ENCODE measurements at places on chromosomes 2 and 18.

GRCh38 chr2:211611061-211611518, 927.5 kb downstream of the ERBB4 start:
- no peak for DNase-seq

DNA sequence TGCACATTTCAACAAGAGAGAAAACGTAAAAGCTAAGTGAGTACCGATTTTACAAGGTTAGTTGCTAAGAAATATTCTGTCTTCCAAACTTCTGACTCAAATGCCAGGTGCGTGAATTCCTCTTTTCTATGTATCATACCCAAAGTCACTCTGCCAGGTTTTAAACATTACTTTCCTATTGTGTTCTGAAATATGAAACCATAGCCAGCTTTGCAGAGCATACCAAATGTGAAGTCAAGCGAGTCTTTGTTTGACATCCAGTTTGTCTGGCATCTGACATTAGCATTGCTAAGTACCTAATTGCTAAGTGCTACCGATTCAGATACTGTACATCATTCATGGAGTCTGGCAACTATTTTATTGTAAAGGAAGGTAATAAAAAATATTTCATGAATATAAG, 321.9 kb upstream of the GALNT5 start:
- no peak for DNase-seq

DNA sequence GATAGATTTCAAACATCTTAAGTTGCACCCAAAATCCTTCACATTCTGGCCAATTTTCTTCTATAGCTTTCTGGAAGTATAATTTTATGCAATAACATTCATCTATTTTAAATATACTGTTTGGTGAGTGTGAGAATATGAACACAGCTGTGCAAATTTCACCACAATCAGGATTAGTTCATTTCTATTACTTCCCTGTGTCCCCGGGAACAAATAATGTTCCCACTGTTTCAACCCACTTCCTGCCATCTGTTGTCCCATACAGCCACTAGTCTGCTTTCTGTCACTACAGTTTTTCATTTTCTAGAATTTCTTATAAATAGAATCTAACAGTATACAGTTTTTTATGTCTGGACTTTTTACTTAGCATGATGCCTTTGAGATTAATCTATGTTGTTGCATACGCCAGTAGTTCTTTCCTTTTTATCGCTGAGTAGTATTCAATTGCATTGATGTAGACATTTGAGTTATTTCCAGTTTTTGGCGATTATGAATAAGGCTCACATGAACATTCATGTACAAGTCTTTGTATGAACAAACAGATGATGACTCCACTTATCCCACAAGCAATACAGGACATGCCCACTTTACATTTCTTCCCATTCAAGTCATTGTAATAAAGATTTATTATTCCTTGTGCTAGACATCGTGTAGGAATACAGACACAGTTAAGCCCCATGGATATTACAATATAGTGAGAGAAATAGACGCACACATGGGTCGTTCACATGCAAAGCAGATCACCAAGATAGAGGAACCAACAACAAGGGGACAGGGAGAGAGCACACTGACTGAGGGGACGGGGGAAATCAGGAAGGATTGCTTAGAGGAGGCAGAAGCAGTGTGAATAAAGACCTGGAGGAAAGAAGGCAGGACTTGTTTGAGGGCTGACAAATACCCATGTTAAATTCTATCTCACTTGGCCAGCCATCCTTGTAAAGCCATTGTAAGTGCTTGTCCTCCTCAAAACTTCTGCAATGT, 72.9 kb upstream of the PAX8 start:
- no peak for DNase-seq

GRCh38 chr2:65528241-65528574, 95.8 kb upstream of the SPRED2 start:
- no peak for DNase-seq

- DNase-seq, result no peak
These were observed 105.8 kb downstream of the SPP2 start for GRCh38 chr2:234156326-234156725.

GRCh38 chr2:144876013-144876412, 356.1 kb upstream of the ZEB2 start:
- DNase-seq, result no peak

- DNase-seq, result no peak
These were observed 232.1 kb upstream of the STK17B start for GRCh38 chr2:196403471-196403870.

DNA sequence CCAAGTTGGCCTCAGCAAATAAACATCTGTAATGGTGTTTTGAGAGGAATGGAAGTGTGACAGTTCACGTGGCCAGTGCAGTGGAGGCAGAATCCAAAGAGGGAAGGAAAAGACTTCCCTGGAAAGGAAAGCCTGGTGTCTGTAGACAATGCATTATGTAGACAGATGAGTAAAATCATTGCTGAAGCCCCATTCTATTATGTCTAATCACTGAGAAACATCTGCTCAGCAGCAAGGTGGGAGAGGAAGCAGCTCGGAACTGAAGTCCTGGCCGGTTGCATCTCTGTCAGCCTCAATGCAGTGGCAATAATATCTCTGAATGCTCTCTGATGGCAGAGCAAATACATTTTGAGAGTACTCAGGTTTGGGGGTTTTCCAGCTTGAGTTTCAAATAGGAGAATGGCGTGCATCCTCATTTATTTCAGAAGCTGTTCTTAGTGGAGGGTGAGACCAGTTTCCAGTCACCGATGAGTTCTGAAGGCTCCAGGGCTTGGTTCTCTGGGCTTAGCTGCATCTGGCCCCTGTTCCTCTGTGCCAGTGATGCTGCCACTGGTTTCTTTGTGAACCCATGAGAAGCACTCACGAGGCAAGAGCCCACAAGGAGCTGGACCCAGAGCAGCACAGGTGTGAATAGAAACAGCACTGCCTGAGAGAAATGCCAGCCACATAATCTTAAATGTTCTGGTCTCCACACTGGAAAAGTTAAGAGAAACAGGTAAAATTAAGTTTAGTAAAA, 63.3 kb downstream of the RPIA start:
- DNase-seq, result no peak

DNA sequence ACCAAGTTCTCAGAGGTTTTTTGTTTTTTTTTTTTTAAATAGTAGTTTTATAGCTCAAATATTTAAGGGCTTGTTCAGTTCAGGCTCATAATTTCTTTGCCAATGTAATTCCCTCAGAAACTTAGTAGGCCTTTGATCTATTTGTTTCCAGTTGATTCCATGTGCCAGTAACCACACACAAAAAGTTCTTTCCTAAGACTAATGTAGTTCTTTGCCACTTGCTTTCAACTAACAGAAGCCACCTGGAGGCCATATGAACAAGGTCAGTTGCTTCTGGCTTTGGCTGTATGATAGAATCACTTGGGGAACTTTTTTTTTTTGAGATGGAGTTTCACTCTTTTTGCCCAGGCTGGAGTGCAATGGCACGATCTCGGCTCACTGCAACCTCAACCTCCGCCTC, 100.7 kb downstream of the DTNB start:
- no peak for DNase-seq

DNA sequence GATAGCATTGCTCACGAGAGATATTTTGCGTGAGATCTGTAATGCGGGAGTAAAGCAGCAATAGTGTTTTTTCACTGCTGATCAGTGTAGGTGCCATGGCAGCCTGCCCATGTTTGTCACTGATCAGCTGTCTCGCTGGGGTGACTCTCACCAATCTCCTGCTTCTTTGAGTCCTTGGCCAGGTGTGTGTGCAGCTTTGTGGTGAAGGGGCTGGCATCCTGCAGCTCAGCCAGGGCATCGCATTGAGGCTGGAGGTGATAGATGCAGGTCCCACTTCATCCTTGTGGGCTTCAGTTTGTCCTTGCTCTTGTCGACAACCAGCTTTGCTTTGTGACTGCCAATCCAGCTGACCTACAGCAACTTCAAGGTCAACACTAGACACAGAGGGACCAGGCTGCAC, 258.3 kb upstream of the CXCR4 start:
- DNase-seq, result no peak

DNA sequence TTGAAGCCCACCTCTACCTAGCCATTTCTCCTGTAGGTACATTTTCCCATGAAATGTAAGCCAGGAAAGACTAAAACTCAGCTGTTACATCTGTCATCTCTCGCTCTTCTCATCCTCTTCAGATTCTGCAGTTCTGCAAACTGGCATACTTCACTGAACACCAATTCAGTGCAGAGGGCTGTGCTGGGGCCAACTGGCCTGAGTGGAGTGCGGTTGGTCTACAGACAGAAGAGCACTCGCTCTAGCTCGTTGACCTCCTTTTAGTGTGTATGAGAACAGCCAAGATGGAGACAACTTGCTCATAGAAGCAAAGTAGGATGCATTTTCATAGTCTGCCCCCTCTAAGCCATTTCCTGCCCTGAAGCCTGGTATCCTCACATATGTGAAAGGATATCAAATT, 862.6 kb downstream of the BCL11A start:
- DNase-seq, result no peak

- no peak for DNase-seq
These were observed 159.8 kb downstream of the RHBDD1 start for GRCh38 chr2:226995625-226996041.

GRCh38 chr2:15665067-15665942, 73.6 kb downstream of the DDX1 start:
- DNase-seq, result no peak

GRCh38 chr2:111135910-111136297, 15.2 kb downstream of the BCL2L11 start:
- no peak for DNase-seq

- DNase-seq, result no peak
These were observed 139.9 kb downstream of the LRRC30 start for GRCh38 chr18:7370802-7371201.

- no peak for DNase-seq
These were observed 16.5 kb upstream of the AAK1 start for GRCh38 chr2:69659941-69660483.

GRCh38 chr18:49843778-49844625, 30.7 kb upstream of the ACAA2 start:
- DNase-seq, result no peak

- no peak for DNase-seq
These were observed 19.9 kb downstream of the MBP start for GRCh38 chr18:77112747-77113092.
